Stimulated activated CD4-positive, alpha-beta T cell treated with anti-CD3 and anti-CD28 coated beads, Interleukin-4, amount 100 ng/mL, for 24 hours (primary cell): ENCODE measurements at places on chromosomes 12 and 14.

GRCh38 chr12:48005001-48005749 is 899 bp upstream of the COL2A1 start:
- DNase-seq, result no peak

GRCh38 chr12:90253136-90253535 is 544.5 kb upstream of the ATP2B1 start:
- DNase-seq, result no peak

GRCh38 chr14:76834241-76834661 is 8.0 kb downstream of the LRRC74A start:
- DNase-seq, result no peak

GRCh38 chr12:22100958-22101748 is 55.1 kb downstream of the CMAS start:
- peak; percentile 56 for DNase-seq

DNA sequence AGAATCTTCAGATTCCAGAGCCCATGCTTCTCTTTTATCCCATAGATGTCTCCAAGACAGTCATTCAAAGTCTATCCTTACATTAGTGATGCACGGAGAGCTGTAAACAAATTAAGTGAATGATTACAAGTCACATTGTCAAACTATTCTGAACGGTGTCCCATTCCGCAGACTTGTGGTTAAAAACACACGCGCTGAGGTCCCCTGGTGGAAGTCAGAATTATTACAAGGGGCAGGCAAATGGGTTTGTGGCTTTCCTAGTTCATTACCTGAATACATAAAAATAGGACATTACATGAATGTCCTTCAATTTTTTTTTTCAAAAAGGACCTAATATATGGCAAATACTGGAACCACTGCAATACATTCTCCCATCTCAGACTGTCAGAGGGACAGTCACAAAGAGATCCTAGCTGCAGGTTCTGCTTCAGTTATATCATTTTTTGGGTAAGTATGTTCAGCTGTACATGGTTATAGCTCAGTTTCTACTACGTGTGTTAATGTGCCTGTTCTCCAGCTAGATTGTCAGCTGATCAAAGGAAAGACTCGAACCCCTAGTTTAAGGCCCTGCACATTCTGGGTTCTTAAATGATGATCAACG is 53.1 kb upstream of the STON2 start:
- DNase-seq, result peak; percentile 63

GRCh38 chr12:82852529-82852928 is 165.8 kb downstream of the TMTC2 start:
- DNase-seq, result no peak

DNA sequence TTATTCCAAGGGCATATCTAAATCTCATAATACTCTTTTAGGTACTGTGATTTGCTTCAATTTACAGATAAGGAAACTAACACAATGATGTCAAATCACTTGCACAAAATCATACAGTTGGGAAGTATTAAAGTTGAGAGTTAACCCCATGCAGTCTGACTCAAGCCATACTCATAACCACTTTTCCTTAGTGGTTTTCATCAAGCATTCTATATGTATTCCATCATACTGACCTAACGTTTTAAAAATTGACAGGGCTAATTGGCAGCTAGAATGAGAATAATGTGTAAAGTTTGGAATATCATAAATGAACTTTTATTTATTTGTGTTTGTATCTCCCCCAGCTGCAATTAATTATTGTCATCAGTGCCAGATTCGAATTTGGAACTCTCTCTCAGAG is 20.9 kb downstream of the PUS7L start:
- DNase-seq, result no peak

GRCh38 chr14:100149851-100150611 is 9.4 kb downstream of the DEGS2 start:
- no peak for DNase-seq

- no peak for DNase-seq
Observed at GRCh38 chr14:24256960-24257359, 6.0 kb downstream of the TGM1 start.

GRCh38 chr12:112686373-112686772 is 105.2 kb upstream of the RPH3A start:
- DNase-seq, result no peak

- no peak for DNase-seq
Observed at GRCh38 chr12:92796650-92797049, 93.9 kb downstream of the PLEKHG7 start.

DNA sequence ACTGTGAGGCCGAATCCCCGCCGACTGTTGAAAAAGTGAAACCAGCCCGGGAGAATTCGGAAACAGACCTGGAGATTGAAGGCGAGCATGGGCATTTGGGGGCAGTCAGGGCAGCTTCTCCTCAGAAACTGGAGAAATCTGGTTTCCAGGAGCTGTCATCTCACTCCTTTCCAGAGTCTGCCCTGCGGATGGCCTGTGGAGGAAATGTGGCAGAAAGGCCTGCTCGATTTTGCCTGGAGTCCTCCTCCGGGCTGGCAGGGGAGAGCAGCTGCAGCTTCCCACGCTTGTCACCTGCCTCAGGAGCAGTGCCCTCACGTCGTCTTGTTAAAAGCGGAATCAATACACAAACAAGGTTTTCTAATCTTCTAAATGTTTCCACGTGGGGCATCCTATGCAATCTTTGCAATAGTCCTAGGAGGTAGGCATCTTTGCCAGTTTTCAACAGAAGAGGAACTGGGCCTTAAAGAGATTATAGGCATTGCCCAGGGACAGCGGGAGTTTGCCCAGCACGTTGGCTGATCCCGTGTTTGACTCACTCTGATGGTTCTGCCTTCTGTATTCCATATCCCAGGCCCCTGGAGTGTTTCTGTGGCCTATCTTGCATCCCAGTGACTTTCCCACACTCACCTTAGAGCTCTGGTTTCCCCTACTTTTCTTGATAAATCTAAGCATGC is 2.3 kb downstream of the LRRC74A start:
- no peak for DNase-seq

- DNase-seq, result no peak
Observed at GRCh38 chr12:68397566-68398158, 65.5 kb upstream of the MDM1 start.

GRCh38 chr12:109827566-109828550 is 5.3 kb downstream of the TRPV4 start:
- DNase-seq, result no peak

DNA sequence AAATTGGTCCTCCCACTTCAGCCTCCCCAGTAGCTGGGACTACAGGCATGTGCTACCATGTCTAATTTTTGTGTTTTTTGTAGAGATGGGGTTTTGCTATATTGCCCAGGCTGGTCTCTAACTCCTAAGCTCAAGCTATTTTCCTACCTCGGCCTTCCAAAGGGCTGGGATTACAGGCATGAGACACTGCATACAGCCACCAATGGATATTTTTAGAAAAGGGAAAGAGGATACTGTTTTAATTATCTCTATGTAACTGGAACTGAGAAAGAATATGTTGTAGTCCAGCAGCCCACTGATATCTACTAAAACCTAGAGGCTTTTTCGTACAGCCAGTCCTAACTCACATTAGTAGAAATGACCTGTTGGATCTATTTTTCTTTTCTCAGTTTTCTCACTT is 6.2 kb downstream of the TMPRSS12 start:
- no peak for DNase-seq

GRCh38 chr14:35535483-35536112 is 1.6 kb downstream of the INSM2 start:
- DNase-seq, result no peak

DNA sequence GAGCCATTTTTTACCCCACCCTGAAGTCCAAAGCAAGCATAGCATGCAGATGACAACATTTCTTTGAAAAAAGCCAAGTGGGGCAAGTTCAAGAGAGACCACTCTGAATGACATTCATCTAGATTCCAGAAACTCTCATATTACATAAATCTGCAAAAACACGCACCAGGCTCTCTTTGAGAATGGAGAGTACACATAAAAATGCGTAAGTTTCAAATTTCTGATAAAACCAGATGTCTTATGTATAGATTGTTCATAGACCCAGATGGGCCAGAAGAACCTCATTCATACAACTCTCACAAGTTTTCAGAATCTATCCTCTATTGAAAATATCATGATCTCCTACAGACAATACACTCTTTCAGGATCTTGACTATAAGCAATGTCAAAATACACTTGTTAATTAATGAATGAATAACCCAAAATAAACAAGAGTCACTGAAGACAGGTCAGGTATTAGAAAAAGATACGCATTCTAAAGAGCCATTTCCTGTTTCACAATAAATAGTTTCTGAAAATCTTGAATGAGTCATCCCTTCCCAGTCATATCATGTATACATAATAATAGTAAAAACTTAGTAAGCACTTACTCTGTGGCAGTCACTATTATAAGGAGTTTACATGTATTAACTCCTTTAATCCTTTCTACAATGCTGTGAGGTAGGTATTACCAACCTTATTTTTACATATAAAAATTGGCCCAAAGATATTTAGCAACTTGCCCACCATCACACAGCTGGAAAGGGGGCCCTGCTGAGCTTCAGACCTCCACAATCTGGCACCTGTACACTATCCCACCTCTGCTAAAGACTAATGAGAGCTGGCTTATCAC is 72.0 kb downstream of the PPP2R5E start:
- no peak for DNase-seq
